ENCODE measurements at places on chromosomes 5 and 9.

DNA sequence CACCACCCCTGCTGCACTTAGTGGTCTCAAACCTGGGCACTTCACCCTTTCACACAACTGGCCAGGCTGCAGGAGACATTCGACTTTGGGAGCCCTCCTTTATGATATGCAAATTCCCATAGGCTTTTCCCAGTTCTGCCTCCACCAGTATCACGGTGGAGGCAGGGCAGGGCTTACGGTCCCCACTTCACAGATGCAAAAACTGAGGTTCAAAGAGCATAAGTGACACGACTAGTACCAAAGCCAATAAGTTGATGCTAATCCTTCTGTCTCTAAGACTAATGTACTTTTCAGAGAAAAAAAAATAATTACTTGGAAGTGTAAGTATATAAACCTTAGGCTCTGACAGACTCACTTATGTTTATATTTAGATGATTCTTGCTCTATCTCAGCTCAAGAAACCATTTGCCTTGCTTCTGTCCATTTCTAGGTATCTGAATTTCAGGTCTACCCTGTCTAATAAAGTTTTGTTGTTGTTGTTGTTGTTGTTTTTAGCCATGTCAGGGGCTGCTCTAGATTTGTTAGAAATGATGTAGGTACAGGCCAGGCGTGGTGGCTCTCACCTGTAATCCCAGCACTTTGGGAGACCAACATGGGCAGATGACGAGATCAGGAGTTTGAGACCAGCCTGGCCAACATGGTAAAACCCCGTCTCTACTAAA lies 10.7 kb downstream of the GALNT10 start:
- no peak for DNase-seq

DNA sequence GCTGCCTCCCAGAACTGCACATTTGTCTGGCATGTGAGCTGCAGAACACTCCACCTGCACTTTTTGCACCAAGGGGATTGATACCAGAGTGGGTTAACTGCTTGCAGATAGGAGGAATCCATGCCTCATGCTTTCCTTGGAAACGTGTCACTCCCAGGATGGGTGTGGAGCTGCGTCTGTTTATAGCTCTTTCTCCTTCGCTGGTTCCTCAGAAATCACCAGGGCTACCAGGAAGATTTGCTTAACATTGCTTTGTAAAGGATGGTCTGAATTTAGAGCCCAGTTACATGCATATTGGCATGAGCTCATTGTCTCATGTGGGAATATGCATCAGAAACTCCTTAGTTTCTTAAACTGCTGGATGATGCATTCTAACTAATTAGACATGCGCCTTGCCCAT lies 234.6 kb downstream of the GADD45G start:
- no peak for DNase-seq

DNA sequence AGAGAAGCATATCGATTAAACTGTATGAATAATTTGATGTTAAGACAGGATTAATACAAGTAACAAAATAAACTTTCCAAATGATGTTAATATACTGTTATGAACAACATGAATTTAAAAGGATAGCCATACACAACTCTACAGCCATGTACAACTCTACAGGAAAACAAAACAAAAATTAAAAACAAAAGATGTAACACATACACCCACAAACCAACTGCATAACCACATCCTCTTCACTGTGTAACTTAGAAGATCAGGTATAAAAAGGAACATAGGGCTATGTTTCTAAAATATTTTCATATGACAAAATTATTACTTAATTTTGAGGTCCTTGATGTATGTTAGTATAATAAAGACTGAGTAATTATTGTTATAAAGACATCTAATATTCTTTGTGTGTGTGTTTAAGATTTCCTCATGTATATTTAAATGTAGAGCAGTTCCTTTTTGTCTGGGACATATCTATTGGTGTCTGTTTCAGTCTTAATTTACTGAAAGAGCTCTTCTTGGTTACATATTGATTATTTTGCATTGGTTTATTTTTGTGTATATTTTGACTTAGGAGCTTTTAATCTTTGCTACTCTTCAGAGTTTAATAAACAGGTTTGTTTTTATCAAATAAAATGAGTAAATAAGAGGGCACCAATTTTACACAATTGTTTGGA lies 966.8 kb upstream of the CTNND2 start:
- DNase-seq, result no peak

- DNase-seq, result no peak
These were observed 37.4 kb downstream of the LHFPL2 start for GRCh38 chr5:78611126-78611605.
